RWPE1 (cell line): ENCODE measurements at places on chromosomes 5 and 9.

GRCh38 chr5:42235837-42236236 is 187.4 kb upstream of the GHR start:
- DNase-seq, result no peak

DNA sequence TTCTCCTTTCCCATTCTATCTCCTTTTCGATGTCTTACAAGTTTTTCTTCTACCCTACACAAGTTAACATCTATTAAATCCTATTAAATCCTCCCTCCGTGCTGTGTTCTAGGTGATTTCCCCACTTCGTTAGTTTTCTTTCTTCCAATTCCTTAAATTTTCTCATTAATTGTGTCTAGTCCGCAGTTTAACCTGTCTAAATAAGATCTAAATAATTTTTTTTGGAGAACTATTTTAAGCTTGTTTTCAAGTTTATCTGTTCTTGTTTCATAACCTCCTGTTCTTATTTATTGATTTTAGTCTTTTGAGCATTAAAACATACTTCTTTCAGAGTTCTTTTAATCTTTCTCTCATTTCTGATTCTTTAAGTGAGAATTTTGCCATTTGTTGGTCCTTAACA is 109.3 kb downstream of the UHRF2 start:
- DNase-seq, result no peak

DNA sequence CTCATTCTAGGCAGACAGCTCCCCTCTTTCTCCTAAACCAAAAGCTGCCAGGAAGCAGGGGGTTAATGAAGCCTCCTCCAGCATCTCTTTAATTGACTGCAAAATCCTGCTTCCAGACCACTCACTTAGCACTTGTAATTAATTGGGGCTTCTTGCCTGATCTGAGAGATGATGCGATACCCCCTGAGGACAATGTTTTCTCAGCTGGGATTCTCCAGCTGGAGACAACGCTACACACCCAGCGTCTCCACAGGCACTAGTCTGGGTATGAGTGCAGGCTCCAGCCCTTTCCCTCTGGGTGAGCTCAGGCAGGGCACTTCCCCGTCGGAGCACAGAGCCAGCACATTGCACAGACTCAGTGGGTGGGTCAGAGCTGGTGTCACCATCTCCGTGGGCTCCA is 16.1 kb downstream of the CPLX2 start:
- no peak for DNase-seq

DNA sequence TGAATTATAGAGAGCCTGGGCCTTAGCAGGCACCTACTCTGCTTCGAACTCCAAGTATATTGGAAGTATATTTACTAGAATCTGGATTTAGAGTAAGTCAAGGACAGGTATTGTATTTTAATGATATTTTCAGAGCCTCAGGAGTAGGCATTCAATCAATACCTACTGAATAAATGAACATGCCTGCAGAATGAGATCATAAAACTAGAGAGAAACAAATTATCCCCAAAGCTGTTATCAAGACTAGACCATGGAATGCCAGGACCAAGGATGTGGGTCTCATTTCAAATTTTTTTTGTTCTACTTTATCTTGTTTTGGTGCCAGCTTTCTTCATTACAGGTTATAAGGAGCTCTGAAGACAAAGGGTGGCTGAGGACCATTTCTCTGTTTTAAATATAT is 66.0 kb downstream of the GDNF start:
- no peak for DNase-seq

- DNase-seq, result no peak
These were observed 84.9 kb downstream of the GNA14 start for GRCh38 chr9:77563174-77563573.

DNA sequence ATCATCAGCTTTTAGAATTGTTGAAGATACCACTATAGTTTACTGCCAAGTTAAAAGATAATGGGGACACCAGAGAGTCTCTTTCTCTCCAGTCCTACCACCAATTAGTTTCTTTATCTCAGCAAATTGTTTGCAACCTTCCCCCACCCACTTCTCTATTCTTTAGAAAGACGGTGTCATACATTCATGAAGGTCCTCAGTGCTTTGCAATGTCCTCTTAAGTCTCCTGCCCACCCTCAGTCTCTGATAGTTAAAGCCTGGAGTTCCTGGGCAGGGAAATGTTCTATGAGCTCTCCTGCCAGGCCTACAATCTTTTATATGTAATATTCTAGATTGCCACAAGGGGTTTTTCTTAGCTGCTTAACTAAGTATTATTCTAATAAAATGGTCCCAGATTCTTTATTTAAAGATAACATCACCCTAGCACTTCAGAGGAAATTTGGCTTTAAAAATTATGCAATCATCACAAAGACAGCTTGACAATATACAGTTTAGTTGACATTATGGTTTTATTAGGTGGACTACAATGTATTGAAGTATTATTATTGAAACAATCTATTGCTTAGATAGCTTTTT is 509.2 kb downstream of the CSNK1G3 start:
- no peak for DNase-seq

DNA sequence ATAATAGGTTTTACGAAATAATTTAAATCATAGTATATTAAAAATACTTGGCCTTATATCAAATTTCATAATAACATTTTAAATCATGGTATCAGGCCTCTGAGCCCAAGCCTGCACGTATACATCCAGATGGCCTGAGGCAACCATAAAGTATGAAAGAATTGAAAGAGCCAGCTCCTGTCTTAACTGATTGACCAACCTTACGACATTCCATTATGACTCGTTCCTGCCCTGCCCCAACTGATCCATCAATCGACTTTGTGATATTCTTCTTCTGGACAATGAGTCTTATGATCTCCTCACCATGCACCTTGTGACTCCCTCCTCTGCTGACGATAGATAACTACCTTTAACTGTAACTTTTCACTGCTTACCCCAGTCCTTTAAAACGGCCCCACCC is 545.0 kb downstream of the MTRR start:
- no peak for DNase-seq

GRCh38 chr5:92353107-92354030 is 970.3 kb upstream of the ARRDC3 start:
- no peak for DNase-seq

DNA sequence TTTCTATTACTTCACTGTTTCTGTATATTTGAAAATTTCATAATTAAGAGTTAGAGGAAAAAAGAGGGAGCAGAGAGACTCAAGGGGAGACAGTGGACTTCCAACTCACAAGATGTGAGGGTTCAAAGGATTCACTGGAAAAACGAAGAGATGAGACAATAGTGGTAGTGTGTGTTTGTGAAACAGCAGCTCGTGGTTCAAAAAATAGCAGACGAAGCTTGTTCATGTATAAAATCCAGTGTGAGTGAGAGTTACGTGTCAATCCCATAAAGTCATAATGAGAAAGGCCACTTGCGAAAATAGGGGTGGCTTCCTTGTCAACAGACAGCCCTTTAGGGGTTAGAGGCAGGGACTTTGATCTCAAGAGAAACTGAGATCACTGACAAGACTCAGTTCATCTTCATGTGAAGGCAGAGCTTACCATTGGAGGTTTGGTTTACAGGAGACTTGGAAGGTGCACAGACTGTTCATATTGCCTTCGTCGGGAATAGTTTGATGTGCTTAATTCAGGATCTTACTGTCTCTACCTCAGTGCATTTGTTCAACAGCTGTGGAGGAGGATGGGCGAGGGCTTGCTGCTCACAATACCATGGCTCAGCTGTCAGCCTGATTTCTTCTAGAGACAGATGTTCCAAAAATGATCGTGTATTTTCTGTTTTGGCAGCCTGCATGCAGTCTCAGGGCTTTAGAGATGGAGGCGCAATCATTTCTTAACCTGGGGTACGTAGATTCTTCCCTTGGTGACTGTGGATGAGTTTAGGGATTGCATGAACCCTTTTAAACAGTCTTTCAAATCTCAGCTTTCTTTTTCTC is 105.7 kb upstream of the KLF9 start:
- DNase-seq, result no peak

GRCh38 chr9:123820139-123820538 is 109.8 kb downstream of the DENND1A start:
- no peak for DNase-seq

DNA sequence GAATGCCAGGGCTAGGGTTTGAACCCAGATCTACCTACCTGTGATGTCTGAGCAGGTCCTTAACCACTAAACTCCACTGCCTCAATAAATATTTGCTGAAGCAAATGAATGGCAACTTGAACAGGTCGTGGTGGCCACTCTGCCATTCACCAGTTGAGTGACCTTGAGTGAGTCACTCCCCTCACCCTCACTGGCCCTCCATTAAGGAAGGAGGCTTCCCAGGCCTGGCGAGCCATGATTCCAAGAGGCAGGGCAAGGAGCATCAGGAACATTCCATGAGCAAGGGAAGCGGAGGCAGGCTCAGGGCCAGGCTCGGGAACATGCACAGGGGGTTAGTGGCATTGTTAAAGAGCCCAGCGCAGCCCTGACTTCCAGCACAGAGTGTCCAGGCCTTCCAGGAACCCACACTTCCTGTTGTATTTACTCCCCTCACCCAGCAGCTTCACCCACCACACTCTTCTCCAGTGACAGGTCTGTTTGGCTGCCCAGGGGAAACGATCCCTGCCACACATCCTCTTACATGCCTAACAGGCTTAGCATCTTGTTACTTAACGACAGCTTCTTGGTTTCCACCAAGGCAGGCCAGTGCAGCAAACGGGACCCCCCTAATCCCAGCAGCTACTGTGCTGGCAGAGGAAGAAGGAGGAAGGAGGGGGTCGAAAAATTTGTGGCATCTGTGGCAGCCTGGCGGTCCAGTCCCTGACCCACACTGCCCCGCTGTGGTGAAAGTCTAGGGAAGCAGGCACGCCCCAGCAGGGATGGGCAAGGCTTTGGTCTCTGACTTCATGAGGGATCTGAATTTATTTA is 43.7 kb upstream of the TTC1 start:
- peak; percentile 75 for DNase-seq

DNA sequence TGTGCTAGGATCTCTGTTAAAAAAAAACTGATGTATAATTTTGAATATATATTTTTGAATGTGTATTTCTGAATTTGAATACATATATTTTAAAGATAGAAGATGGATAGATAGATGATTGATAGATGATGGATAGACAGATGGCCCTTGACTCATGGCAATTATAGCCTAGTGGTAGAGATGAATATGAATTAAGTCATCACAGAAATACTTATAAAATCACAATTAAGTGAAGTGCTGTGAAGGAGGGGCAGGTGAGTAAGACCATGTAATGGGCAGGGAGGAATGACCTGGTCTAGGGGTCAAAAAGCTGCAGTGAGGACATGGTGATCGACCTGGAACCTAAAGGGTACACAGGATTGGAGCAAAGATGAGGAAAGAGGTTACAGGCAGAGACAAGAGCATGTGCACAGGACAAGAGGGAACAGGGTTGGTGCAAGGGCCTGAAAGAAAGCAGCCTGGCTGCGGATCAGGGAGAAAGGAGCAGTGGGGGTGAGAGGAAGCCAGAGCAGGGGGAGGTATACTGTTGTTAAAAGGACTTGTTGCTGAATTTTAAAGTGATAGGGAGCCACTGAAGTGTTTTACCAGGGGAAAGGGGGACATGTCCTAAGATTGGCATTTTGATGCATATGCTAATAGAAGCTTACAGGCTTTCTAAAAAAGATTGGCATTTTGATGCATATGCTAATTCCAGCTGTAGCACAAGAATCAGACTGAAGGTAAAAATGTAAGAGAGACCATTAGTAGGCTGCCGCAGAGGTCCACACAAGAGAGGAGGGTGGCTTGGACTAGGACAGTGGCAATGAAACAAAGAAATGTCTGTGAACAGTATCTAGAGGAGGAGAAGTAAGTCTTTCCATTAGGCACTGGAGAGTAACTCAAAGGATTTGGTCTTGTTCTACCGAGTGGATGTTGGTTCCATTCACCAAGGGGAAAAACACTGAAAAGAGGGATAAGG is 527.8 kb downstream of the AGTPBP1 start:
- DNase-seq, result peak; percentile 55

- DNase-seq, result no peak
These were observed 289.5 kb upstream of the MPDZ start for GRCh38 chr9:13568841-13569601.

- no peak for DNase-seq
These were observed 39.5 kb downstream of the SNCAIP start for GRCh38 chr5:122351416-122352157.

GRCh38 chr9:97969014-97969413 is 14.1 kb upstream of the ANP32B start:
- no peak for DNase-seq

- no peak for DNase-seq
These were observed 173.2 kb downstream of the GAS1 start for GRCh38 chr9:86774116-86774515.

DNA sequence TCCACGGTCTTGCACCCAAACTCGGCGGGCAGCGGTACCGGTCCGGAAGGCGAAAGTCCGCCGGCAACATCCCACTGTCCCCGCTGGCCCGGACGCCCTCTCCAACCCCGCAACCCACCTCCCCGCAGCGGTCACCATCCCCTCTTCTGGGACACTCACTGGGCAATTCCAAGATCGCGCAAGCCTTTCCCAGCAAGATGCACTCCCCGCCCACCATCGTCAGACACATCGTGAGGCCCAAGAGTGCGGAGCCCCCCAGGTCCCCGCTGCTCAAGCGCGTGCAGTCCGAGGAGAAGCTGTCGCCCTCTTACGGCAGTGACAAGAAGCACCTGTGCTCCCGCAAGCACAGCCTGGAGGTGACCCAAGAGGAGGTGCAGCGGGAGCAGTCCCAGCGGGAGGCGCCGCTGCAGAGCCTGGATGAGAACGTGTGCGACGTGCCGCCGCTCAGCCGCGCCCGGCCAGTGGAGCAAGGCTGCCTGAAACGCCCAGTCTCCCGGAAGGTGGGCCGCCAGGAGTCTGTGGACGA is 33.3 kb downstream of the CD180 start:
- DNase-seq, result no peak

DNA sequence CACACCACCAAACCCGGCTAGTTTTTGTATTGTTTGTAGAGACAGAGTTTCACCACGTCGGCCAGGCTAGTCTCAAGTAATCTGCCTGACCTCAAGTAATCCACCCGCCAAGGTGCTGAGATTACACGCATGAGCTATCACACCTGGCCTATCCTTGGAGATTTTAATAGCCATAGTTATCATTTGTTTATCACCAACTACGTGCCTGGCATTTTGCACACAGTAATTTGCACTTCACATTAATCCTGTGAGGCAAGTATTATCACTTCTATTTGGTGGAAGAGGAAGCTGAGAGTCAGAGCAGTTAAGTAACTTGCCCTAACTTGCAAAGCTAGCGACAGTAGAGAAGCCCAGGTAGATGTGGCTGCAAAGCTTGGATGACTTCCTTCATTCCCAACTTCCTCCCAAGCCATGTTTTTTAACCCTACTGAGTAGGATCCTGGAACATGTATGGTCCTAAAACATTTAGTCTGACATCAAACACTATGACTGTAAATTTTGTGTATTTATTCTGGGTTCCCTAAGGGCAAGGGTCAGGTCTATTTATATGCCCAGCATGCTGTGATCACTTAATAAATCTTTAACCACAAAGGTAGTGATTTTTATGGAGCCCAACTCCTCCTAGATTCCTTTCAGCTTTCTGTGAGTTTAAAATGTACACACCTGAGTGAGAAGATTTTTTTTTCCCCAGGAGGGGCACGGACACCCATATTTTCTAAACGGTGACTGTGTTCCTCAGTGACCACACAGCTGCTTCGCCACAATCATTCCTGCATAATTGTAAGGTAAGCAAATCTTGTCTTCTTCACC is 100.2 kb upstream of the RAI14 start:
- no peak for DNase-seq
